ENCODE measurements at places on chromosomes 11 and 22.
A peak's percentile ranks its signal among the peaks of the same experiment; 100 is the strongest.

DNA sequence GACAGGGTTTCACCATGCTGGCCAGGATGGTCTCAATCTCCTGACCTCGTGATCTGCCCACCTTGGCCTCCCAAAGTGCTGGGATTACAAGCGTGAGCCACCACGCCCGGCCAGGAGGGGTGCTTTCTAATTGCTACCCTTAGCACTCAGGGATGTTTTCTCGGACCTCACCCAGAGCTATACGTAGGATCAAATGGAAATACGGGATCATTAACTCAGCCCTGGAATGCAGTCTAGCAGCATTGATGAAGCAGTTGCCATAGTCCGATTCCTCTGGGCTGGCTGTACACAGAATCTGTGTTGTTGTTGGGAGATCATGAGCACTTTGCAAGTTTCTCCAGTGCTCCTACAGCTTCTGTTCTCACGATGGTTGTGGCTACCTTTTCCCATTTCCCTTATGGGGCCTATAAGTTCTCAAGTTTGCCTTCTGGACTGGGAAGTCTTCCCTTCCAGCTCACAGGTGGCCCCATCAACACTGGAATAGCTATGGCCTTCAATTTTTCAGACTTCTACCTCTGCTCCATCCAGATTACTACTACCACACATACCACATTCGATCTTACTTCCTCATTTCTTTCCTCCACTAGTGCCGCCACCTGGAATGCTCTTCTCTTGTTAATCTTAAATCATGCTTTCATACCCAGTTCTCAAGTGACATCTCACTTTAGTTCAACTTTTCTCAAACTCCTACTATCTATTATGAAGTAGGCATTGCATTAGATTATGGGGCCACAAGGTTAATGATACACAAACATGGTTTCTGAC, 16.1 kb upstream of the PCF11 start:
- no peak for DNase-seq

- DNase-seq = no peak
Observed at GRCh38 chr22:42167066-42167465, 36.5 kb upstream of the CYP2D6 start.

- peak; percentile 75 for DNase-seq
Observed at GRCh38 chr22:42863349-42863961, 6.4 kb upstream of the ARFGAP3 start.

- DNase-seq = no peak
Observed at GRCh38 chr22:41242396-41243117, 1.8 kb upstream of the CHADL start.

- no peak for DNase-seq
Observed at GRCh38 chr11:24496736-24497725, at the start of gene LUZP2. Gene LUZP2, plus strand, starts transcription at chr11:24497053.
